ENCODE measurements at places on chromosomes 12 and 14.

DNA sequence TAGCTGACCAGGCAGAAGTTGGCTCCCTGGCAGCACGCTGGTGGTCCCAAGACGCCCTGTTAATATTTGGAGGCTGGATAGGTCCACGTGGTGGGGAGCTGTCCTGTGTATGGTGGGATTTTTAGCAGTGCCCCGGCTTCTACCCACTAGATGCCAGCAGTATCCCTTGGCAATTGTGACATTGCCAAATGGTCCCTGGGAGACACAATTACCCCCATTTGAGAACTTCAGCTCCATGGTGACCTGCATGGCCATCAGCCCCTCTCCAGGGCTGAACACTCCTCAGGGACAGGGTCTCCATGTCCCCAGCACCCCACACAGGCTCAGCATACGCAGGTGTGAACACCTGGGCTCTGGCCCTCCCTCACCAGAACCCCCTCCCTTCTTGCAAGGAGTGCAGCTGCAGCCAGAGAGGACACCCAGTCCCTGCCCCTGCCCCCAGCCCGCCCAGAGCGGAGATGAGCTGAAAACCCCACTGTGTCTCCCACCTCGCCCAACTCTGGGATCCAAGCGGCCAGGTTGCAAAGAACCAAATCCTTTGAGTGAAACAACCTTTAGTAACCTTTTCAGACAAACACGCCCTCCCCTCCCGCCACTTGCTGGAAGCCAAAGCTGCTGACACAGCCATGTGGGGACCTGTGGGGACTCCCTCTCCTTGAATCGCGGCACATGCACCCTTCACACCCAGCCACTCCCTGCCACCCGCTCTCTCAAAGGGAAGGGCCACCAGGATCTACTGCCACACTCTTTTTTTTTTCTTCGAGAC, 120.4 kb downstream of the CALM1 start:
- no peak for DNase-seq

DNA sequence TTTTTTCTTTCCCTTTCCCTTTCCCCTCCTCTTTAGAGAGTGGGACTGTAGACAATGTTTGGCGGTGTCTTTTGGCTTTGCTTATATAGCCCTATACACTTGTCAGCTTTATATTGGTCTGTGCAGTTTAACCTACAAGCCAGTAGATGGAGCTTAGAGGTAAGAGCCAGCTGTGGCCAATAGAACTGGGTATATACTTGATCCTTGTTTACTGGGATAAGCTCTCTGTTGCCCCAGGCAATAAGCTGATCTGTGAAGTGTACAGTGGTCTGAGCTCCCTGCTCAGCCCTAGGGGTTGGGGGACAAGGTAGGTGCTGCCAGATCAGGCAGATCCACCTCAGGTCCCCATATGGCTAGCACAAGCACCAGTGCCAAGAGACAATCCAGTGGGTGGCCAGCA, 434.1 kb downstream of the NOVA1 start:
- DNase-seq, result no peak

GRCh38 chr12:89134213-89134770, 218.0 kb downstream of the DUSP6 start:
- DNase-seq, result no peak

GRCh38 chr12:127640181-127640886, 626.6 kb upstream of the TMEM132C start:
- no peak for DNase-seq

GRCh38 chr12:29582677-29583272, 85.3 kb upstream of the OVCH1 start:
- DNase-seq, result no peak

GRCh38 chr12:69106482-69107118, 132.8 kb upstream of the CPSF6 start:
- DNase-seq, result no peak

GRCh38 chr12:51442324-51442723, 17.7 kb downstream of the SLC4A8 start:
- no peak for DNase-seq

DNA sequence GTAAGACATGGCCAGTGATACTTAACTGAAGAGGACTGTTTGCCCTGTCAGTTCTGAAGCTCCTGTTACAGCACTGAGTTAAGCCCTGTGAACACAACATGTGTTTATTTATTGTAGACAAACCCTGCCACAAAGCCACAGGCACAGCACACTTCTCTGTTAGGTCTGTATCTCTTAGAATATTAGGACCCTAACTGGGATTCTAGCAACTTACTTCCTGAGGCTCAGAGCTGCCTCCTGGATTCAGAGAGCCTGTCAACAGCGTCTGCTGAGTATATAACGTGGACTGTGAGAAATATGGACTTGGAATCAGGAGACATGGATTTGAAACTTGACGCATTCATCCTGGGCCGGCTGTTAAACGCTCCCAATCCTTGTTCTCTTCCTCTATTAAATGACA, 135.0 kb upstream of the HIF1A start:
- no peak for DNase-seq

- no peak for DNase-seq
Observed at GRCh38 chr14:97056086-97056485, 258.9 kb downstream of the VRK1 start.

DNA sequence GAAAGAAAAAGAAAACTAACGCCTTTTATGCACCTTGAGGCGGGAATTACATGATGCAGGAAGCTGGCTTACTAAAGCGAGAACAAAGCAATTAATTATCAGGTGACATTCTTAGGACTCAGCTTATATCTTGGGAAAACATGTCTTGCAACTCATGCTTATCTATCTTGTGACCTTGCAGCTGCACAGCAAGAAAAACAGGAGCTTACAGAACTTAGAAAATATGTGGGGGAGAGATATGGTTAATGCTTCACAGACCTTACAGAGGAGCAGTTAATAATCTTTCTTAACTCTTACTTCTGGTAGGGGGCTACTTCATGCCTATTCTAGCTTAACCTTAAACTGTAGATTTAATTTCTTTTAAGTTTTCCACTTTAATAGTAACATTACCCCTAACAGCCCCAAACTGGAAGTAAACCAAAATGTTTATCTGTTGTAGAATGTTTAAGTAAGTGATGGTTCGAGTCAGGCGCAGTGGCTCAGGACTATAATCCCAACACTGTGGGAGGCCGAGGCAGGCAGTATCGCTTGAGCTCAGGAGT, 13.2 kb upstream of the OR11G2 start:
- DNase-seq, result no peak

DNA sequence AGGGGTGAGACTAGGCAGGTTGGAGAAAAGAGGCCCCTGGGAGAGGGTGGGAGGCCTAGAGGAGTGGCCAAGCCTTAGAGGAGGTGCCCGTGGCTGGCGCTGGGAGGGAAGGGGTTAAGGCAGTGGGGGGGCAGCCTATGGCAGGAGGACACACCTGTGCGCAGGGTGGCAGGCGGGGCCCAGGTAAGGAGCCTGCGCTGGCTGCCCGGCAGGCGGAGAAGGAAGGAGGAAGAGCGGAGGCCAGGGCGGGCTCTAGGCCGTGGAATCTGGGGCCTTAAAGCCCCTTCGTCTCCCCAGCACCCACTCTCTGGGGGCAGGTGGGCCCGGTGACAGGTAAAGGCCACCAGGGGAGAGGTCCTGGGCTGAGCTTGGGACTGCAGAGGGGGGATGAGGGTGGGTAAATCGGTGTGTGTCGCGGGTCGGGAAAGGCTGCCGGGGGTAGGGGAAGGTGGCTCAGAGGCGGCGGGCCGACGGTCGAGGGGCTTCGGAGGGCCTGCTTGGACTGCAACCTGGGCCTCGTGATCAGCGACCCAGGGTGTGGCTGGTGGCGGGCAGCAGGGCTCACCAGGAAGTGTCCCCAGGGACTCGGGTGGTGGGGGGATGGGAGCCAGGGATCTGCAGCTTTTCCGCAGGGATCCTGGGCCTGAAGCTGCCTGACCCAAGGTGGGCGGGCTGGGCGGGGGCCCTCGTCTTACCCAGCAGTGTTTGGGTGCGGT, 7.3 kb downstream of the PHB2 start:
- DNase-seq, result no peak

GRCh38 chr14:64950889-64951288, 8.3 kb upstream of the GPX2 start:
- no peak for DNase-seq

GRCh38 chr12:63450816-63451215, 217.5 kb downstream of the DPY19L2 start:
- DNase-seq, result no peak

DNA sequence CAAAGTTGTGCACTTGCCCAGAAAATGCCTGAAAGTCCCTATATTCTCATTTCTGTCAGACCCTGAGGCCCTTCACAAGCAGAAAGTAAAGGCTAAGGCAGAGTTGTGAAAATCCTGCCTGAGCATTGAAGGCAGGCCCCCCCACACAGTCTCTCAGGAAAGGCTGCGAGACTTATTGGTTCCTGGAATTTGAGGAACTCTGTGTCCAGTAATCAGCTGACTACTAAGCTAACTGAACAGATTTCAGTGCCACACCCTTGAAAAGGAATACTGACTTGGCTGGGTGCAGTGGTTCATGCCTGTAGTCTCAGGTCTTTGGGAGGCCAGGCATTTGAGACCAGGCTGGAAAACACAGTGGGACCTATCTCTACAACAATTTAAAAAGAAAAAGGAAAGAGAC, 21.1 kb upstream of the PPP2R5E start:
- DNase-seq, result no peak

GRCh38 chr12:107684990-107685359, 624 bp upstream of the PWP1 start:
- DNase-seq, result no peak

- DNase-seq, result no peak
Observed at GRCh38 chr14:22549324-22549962, 39.6 kb downstream of the DAD1 start.

GRCh38 chr14:68380329-68380741, 412.5 kb downstream of the ZFP36L1 start:
- DNase-seq, result no peak

DNA sequence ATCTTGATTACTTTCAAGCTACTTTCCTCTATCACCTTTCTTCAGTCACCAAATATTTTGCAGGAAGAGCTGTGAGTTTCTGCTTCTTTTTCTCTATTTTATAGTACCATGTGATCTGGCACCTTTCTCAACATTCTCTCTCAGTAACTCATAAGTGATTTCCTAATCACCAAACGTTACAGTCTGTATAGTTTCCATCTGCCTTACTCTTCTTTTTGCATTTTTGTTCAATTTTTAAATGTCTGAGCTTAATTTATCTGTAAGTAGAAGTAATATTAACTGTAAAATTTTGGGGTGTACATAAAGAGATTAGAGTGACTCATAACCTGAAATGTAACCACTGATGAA, 422.1 kb upstream of the SYT1 start:
- DNase-seq, result no peak

- no peak for DNase-seq
Observed at GRCh38 chr12:70643939-70644338, 6.7 kb upstream of the PTPRB start.

- no peak for DNase-seq
Observed at GRCh38 chr12:98296462-98297079, 218.8 kb upstream of the TMPO start.

DNA sequence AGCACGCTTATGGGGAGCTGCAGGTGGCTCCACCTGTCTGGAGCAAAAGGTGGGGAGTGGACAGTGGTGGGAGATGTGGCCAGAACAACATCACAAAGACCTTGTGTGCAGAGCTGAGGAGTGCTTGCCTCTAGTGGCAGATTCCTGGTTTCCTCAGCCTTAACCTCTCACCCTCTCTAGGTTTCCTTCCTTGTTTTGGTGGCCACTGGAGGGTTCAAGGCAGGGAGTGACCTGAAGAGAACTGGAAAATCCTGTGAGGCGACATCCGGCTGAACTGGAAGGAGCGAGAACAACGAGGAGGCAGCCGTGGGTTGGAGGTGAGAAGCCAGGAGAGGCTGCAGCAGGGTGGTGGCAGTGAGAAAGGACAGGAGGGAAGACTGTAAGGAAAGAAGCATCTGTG, 6.3 kb upstream of the FLVCR2 start:
- no peak for DNase-seq

DNA sequence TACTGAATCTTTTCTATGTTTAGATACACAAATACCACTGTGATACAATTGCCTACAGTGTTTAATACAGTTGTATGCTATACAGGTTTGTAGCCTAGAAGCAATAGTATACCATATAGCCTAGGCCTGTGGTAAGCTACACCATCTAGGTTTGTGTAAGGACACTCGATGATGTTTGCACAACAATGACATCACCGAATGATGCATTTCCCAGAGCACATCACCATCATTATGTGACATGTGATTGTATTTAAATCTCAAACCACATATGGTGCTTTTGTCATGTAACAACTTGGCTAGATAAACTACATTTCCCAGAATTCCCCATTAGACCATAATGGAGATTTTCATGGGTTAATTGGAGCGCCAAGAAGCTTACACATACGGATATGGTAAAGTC, 128.4 kb upstream of the CPNE8 start:
- no peak for DNase-seq

DNA sequence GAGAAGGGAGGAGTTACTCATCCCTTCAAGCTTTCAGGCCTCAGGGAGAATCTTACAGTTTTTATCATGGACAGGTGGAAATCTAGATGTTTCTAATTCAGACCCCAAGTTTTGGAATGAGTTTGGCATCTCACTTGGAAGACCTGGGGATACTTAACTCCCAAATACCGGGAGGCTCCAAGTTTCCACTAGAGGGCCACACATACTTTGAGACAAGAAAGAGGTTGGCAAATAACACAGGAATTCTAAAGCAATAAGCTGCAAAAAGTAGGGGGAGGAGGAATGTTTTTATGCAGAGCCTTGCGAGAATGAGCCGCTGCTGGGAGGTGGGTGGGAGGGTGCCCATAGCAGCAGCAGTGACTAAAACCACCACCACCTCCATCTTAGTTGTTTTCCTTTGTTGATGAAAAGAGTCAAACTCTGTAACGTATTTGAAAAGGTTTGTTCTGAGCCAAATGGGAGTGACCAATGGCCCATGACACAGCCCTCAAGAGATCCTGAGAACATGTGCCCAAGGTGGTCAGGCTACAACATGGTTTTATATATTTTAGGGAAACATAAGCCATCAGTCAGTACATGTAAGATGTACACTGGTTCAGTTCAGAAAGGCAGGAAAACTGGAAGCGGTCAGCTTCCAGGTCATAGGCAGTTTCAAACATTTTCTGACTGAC, 34.2 kb upstream of the RNASE1 start:
- no peak for DNase-seq

GRCh38 chr12:122861587-122861970, 26.3 kb downstream of the HIP1R start:
- no peak for DNase-seq

DNA sequence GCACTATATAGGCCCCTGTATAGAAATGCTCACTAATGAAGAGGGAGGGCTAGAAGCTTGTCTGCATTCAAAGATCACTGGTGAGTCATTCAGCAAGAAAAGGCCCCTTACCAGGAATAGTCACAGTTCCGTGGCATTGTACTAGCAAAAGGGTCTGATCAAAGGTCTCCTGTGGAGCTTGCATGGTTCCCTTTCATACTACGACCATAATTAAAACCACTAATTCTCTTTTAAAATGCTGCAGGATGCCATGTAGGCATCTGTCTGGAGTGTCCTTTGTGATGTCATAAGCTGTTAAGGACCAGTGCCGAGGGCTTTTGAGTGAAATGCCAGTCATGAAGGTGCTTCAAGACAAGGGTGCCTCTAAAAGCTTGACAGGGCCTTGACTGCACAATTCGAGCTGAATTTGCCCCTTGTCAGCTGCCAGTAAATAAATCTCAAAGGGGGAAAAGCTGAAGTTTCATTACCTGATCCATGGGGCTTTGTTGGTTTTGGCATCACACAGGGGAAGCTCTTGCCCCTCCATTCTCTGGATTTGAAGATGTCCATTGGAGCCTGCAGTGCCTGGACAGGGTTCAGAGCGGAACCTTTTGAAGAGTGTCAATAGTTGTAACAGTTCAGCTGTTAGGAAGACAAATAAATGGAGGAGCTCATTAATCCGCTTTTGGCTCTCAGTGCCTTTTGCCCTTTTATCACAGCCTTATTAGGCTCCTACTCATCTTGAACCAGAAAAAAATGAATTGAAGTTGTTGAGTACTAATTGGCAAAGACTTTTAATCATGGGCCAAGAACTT, 69.1 kb downstream of the TMEM260 start:
- no peak for DNase-seq
